ENCODE measurements at places on chromosomes 1 and 21.

DNA sequence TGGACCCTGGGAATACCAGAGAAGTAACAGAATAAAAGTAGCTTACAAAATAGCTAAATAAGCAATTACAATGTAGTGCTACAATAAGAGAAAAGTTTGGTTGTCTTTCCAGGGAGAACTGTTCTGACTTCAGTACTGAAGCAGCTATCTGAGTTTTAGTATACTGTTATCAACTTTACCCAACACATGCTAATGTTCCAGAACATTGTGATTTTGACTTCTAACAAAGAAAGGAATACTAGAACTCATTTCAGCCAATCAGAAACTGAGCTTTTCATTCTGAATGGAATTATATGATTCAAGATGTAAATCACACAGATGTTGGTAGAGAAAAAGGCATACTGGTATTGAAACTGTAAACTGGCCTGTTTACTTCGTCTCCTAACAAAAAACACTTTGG, at the start of gene C1orf105:
C1orf105 (plus strand) TSS at position 301 of the 400 bp plus-strand sequence. CDS start 201 bp downstream, outside the sequence.
- no peak for DNase-seq

- no peak for DNase-seq
Observed at GRCh38 chr21:25490742-25491141, 116.5 kb downstream of the MRPL39 start.

DNA sequence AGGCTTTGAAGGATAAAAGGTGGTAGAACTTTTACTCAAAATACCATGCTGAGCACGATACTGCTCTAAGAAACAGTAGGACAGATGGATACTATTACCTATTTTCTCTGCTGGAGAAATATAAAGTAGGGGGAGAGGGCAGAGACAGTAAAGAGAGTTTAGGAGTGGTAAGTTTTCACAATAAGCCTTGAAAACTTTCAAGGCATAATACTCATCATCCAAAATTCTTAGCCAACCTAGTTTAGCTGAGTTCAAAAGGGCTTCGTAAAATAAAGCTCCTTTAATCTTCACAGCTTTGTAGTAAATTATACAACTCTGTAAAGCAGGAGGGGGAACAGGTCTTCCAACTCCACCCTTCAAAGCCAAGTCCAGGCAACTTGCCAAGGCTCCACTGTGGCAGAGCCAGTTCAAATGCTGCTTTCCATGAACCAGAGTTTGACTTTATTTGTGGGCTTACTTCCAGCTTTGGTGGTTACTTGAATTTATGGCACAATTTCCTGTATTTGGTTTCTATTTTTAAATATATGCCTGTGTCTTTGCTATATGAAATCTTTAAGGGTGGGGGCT, 15.5 kb downstream of the TEX38 start:
- DNase-seq = peak; percentile 37

GRCh38 chr21:33025489-33026442, at the start of gene OLIG2:
Gene OLIG2, plus strand, starts transcription at chr21:33025935. Its CDS starts 928 bp downstream, at chr21:33026863.
- DNase-seq = no peak

DNA sequence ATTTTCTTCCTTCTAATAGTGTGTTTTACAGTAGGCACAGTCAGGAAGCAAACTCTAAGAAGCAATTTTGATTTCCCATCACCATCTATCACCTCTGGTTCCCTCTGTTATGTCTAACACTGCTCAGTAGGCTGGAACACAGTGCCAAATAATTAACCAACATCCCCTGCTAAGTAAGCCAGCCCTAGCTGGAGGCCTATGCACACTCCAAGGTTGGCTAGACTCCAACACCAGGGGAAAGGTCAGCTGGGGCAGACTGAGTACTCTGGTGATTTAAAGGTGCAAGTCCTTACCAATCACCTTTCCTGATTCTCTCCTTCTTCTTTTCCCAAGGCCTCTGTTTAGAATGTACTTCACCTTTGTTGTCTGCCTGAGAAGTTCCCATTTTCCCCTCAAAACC, 46.5 kb upstream of the BEND5 start:
- no peak for DNase-seq

DNA sequence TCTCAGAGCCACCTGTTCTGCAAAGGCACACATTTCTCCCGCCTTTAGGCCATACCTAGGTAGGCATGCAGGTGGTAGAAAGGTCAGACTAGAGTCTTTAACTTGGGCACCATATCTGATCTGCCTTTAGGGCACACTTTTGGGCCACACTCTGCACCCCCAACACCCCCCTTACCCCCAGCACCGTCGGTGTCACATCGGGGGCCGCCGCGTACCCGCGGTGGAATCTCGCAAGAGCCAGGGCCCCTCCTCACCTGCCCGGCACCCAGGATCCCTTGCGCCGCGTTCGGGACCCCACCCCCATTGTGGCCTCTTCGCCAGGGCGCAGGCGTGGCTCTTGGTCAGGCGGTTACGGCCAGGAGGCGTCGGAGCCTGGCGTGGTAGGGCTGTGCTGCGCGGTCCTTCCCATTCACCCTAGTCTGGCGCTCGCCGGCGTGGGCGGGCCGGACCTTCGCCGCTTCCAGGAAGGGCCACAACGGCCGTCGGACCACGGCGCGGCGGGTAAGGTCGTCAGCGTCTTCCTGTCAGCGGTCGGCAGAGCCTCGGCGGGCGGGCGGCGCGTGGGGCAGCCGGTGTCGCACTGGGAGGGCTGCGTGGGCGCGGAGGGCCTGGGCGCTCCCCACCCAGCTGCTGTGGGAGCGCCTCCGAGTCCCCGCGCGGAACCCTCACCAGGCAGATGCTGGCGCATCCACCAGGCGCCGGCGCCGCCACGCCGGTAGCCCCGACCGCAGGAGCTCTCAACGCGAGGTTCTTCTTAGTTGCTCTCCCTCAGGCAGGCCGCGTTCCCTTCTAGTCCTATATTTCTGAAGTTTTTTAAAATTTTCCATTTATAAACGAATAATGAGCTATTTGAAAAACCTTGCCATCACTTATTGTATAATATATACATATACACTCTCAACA, at the start of gene DNAH14:
DNAH14 (plus strand) TSS at position 341 of the 903 bp plus-strand sequence. CDS start 23,028 bp downstream, outside the sequence.
- DNase-seq = peak; percentile 93

GRCh38 chr1:212215910-212216309, 69.3 kb upstream of the PPP2R5A start:
- no peak for DNase-seq

DNA sequence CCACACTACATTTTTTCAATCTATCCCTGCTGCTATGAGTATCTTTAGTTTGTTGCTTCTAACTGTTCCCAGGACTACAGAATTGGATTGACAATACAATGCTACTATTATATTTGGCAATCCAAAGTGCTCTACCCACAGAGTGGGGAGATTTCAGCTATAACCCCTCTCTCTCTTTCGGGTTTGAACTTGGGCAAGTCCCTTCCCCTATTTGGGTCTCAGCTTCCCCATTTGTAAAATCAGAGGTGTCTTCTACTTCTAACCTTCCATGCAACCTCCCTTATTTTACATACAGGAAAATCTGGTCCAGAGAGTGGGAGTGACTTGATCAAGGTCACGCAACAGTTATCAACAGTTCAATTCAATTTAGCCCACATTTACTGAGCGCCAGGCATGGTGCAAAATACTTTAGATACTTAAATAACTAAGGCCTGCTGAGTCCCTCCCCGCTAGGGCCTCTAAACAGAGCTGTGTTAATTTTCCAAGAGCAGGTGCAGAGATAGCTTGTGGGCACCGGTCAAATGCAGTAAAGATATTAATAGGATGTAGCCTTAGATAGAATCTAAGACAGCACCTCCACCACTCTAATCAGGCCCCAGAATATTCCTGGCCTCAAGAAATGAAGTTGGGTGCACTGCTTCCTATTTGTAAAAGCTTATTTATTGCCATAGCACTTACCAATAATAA, 9.4 kb upstream of the GPX7 start:
- DNase-seq = no peak

- peak; percentile 60 for DNase-seq
Observed at GRCh38 chr1:43414634-43415223, 25.0 kb downstream of the SZT2 start.
